Lower leg skin (tissue), 4 donors: ENCODE measurements at places on chromosomes 6 and 20.

GRCh38 chr6:14207448-14207847 is 89.9 kb downstream of the CD83 start:
- DNase-seq: no peak

DNA sequence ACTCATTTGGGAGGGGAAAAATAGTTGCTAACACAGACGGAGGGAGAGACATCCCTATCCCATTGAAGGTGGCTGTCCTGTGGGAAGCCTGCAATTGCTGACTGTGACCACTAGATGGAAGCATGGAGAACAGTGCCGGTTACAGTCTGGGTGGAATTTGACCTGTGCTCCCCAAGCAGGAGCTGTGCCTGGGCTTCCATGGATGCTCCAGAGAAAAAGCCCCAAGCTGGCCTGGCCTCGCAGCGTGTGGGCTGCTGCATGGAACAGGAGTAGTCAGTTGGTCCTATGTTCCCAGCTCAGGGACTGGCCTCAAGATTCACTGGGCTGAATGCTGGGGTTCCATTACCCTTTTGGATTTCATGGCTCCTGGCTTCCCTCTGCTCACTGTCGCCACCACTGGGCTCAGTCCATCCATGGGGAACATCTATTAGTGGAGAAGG is 116.3 kb upstream of the CHD6 start:
- peak; percentile 79 for DNase-seq

GRCh38 chr6:24795106-24795505 is 3.6 kb downstream of the ARMH2 start:
- no peak for DNase-seq

- DNase-seq: no peak
Observed at GRCh38 chr6:126682440-126682839, 342.5 kb downstream of the CENPW start.

DNA sequence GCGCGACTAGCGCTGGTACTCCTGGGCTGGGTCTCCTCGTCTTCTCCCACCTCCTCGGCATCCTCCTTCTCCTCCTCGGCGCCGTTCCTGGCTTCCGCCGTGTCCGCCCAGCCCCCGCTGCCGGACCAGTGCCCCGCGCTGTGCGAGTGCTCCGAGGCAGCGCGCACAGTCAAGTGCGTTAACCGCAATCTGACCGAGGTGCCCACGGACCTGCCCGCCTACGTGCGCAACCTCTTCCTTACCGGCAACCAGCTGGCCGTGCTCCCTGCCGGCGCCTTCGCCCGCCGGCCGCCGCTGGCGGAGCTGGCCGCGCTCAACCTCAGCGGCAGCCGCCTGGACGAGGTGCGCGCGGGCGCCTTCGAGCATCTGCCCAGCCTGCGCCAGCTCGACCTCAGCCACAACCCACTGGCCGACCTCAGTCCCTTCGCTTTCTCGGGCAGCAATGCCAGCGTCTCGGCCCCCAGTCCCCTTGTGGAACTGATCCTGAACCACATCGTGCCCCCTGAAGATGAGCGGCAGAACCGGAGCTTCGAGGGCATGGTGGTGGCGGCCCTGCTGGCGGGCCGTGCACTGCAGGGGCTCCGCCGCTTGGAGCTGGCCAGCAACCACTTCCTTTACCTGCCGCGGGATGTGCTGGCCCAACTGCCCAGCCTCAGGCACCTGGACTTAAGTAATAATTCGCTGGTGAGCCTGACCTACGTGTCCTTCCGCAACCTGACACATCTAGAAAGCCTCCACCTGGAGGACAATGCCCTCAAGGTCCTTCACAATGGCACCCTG is 1.6 kb downstream of the TPBG start:
- DNase-seq: no peak

DNA sequence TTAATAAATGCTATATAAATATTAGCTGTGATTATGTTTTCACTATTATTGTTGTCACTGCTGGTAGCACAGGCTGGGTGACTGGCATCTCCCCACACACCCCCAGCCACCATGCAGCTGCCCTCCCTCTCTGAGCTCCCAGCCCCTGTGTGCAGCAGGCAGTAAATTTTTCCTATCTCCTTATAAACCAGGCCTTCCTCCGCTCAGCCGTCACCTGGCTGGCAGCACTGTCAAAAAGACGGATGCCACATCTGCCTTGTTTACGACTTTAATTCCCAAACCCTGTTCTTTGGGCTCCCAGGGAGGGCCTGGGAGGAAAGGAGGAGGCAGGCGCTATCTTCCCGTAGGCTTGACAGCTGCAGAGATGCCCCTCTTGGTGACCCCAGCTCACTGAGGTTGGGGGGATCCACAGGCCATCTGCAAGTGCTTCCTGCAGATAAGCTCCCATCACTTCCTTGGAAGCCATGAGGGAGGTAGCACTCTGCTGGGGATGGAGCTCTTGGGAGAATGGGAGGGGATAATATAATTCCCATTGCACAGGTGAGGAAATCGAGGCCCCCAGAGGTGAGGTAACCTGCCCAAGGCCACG is 94.5 kb downstream of the GRM4 start:
- DNase-seq: no peak

- no peak for DNase-seq
Observed at GRCh38 chr6:154134471-154135147, 95.6 kb downstream of the OPRM1 start.

- no peak for DNase-seq
Observed at GRCh38 chr6:134346932-134347545, 29.1 kb upstream of the SGK1 start.

- DNase-seq: no peak
Observed at GRCh38 chr20:46190478-46191167, 72.5 kb downstream of the CD40 start.

- no peak for DNase-seq
Observed at GRCh38 chr20:45813006-45813340, 529 bp downstream of the UBE2C start.

- no peak for DNase-seq
Observed at GRCh38 chr6:11830105-11830504, 51.5 kb upstream of the ADTRP start.

DNA sequence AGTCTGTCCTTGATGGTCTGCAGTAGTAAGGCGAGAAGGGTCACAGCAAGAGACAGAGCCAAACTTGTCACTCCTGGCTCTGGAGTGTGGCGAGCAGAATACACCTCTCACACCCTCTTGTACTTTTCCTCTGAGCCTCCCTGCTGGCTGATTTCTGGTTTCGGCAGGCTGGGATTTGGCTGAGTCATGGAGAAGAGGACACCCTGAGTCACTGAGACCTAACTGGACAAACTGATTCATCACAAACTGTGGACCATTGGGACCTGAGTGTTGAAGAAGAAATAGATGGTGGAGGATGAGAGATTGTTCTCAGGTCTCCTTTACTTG is 101.7 kb downstream of the F13A1 start:
- no peak for DNase-seq

DNA sequence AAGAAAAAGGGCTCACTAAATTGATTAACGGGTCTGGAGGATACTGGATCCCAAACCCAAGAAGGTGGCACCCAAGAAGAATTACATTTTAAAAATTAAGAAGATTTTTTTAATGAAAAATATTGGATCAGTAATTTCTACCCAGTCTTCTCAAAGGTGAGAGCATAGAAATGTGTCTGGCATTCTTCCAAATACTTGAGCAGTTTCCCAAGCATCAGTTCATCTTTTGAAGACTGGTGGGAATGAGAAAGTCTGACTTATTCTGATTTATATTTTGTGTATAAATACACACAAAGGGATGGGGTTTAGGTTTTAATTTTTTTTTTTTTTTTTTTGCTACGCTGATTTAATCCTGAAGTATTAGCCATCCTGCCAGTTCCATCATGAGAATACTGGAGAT is 3.3 kb downstream of the MGME1 start:
- DNase-seq: no peak

- DNase-seq: no peak
Observed at GRCh38 chr6:155200012-155200411, 63.8 kb upstream of the CLDN20 start.

GRCh38 chr6:111711984-111712752 is 106.5 kb upstream of the TRAF3IP2 start:
- DNase-seq: no peak

DNA sequence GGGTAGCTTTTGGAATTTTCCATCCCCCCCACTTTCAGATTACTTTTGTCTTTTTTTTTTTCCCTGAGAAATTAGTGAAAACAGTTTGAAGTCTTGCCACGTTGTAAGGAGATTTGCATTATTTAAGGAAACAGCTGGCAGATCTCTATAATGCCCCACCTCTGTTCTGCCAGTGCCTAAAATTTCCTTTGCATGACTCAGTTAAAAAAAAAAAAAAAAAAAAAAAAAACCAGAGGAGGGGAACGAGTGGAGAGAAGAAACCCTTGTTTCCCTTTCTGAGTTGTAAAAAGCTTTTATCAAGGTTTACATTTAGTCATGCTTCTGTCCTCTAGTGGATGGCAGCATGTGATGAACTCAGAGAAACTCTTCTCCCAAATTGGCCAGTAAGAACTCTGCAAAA is 33.5 kb downstream of the CARMIL1 start:
- DNase-seq: no peak
